ENCODE measurements at places on chromosomes 16 and 17.
A peak's percentile ranks its signal among the peaks of the same experiment; 100 is the strongest.

DNA sequence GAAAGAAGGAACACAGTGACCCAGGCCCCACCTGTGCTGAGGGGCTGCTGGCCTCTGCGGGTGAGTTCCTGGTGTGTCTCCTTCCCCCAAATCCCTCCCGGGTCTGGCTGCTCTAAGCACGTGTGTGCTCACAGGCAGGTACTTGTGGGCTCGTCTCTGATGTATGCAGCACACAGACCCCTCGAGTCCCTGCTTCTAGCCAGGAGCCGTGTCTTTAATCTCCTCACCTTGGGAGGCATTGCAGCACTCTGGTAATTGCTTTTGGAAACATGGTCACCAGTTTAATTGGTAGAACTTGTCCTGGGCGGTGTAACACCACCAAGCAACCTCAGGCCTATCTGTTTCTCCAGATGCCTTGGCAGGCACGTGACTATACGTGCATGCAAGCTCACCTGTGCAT lies 8.8 kb upstream of the RPL38 start:
- no peak for DNase-seq

GRCh38 chr17:78717431-78717980 lies 64.6 kb downstream of the CYTH1 start:
- no peak for DNase-seq

DNA sequence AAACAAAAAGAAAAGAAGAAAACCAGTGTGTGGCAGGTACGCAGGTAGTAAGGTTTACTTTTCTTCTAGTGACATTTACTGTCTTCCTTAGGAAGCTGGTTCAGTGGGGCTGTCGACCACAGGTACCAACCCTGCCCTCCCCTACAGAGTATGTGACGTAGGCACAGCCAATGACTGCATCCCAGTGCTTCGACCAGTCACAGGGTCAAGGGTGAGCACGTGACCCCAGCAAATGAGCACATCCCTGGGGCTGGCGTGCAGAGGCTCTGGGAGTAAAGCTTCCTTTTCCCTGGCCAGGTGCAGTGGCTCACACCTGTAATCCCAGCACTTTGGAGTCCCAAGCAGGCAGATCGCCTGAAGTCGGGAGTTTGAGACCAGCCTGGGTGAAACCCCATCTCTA lies 38.9 kb upstream of the PLCG2 start:
- DNase-seq, result no peak

GRCh38 chr17:17018021-17018441 lies 24.2 kb upstream of the MPRIP start:
- DNase-seq, result no peak

DNA sequence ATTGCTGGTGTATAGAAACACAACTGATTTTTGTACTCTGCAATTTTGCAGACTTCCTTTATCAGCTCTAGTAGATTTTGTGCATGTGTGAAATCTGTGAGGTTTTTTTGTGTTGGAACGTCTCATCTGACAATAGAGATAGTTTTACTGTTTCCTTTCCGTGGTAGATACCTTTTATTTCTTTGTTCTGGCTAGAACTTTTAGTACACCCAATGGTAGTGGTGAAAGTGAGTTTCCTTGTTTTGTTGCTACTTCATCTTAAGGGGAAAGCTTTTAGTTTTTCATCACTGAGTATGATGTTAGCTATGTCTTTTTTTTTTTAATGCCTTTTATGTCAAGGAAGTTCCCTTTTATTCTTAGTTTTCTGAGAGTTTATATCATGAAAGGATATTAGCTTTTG lies 118.1 kb downstream of the OR1D5 start:
- no peak for DNase-seq

DNA sequence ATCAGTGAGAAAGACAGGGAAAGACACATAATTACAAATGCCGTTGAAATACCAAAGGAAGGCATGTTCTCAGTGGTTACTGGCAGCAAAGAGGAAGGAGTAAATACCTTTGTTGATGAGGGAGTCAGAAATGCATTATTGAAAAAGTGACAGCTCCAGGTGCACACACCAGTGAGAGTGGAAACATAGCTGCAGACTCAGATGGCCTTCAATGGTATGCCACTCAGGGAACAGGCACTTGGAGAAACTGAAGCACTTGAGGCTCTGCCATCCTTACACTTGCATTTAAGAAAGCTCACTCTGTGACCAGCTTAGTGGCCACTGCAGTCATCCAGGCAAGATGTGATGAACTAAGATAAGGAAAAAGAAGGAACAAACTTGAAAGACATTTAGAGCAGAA lies 29.9 kb downstream of the NOG start:
- DNase-seq, result no peak

DNA sequence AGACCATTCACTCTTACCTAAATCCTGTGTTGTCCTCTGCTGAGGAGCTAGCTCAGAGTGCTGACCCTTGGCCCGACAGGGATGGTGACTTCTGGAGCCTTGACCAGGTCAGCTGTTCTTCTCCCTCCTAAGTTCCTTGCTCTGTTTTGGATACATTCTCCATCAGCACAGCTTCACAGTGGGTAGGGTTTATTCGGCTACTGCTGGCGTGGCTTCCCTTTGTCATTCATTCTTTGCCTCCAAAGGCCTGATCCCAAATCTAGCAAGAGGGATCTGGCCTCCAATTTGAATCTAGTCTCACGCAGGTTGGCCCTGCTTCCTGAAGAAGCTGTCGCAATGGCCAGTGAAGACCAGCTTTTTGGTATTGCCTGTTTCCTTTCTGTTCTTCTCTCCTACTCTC lies 116.6 kb downstream of the SHISA9 start:
- DNase-seq, result no peak

DNA sequence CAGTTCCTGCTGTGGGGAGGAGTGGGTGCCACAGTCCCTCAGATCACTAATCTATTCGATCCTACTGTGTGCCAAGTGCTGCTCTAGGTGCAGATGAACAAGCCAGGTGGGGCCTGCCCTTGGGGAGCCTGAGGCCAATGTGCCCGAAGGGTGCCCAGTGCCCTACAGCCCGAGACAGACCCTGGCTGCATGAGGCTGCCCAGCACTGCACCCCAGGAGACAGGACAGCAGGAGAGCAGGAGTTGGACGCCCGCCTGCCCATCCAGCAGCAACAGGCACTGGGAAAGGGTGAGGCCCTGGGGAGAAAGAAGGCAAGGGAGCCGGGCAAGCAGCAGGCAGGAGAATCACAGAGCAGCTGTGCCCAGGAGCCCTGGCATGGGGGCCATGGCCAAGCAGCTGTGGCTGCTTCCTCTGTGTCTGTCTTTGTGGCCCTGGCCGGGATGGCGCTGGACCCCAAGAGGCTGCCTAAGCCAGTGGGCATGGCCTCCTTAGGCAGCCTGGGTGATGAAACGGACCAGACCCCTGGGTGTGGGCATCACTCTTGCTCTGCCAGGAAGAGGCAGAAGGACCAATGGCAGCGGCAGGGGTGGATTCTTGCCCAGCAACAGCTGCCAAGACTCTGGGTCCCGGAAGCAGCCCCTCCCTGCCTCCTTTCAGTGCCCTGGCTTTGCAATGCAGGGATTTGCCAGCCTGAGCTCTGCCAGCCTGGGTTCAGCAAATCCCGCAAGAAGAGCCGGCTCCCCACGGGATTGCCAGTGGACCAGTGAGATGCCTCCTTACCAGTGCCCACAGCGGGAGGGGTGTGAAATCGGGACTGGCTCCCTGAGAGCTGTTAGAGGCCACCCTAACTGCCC lies 179.6 kb upstream of the TNRC6C start:
- DNase-seq, result no peak

GRCh38 chr17:74643826-74644225 lies 20.3 kb upstream of the CD300E start:
- DNase-seq, result no peak

- DNase-seq, result no peak
These were observed 4.0 kb downstream of the VAT1 start for GRCh38 chr17:43018008-43018853.

DNA sequence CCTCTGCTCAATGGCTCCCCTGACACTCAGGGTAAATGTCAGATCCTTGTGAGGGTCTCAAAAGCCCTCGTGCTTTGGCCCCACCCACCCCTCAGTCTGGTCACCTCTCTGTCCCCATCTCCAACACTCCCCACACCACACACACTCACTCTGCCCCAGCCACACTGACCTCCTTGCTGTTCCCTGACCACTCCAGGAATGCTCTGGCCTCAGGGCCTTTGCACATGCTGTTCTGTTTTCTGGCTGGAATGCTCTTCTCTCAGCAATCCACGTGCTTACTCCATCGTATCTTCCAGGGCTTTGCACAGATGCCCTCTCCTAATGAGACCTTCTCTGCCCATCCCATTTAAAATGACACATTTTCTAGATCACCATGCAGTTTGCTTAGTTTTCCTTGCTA lies 28.2 kb downstream of the GAS7 start:
- DNase-seq, result no peak

GRCh38 chr16:85193115-85193493 lies 80.8 kb upstream of the CIBAR2 start:
- DNase-seq, result no peak

- DNase-seq, result no peak
These were observed 9.5 kb downstream of the SLC6A4 start for GRCh38 chr17:30225919-30226553.

GRCh38 chr17:28724500-28725165 lies 1.4 kb downstream of the TLCD1 start:
- DNase-seq, result no peak

DNA sequence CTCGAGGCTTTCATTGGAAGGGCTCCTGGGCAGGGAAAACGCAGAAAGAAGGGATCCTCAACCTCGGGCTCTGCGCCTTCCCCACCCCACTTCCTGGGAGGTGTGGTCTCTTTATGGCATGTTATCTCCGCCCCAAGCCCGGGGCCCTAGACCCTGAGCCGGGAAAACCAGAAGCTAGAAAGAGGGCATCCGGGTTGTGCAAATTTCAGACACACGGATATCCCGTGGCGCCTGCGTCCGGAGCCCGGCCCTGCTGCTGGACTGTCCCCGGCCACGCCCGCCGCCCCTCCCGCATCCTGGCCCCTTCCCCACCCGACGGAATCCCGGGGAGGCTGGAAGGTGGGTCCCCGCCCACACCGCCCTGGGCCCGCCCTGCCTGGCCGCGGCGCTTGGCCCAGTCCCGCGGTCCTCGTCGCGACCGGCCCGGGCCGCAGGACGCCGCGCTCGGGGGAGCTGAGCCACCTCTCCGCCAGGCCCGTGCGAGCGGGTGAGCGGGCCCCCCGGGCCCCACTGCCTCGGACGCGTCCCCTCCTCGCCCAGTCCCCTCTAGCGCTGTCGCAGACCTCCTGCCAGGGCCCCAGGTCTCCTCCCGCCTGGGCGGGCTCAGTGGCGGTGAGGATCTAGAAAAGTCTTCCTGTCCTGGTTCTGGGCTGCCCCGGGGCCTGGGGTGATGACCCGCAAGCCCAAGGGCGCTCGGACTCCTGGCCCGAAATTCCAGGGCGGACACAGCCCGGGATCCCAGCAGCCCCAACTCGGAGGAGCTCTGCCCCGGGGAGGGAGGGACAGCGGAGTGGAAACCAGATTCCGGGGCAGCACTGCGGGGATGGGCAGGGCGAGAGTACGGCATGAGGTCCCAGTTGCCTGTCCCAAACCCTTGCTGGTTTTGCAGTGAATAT lies at the start of gene SLC16A5:
TSS of gene SLC16A5 (plus strand) at position 397 of the 896 bp plus-strand sequence. CDS start 5,683 bp downstream, outside the sequence.
- DNase-seq, result no peak

GRCh38 chr17:42456223-42457106 lies 2.2 kb upstream of the ATP6V0A1 start:
- no peak for DNase-seq

DNA sequence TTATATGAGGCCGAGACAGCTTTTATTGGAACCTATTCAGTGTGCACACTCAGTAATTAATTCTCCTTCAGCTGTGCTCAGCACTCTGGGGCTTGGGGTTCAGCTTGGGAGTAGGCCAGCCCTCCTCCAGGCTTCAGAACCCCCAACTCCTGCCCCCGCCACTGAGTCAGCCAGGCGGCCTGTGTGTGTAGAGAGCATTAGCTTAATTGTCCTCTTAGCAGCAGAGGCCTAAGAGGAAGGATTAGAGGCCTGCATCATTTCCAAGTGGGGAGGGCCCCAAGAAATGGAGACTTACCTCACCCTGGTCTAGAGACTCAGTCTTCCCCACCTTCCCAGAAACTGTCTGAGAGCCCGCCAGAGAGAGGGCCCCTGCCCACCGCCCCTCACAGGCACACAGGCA lies 772 bp downstream of the PRSS53 start:
- no peak for DNase-seq

GRCh38 chr17:27760069-27760885 lies 40.1 kb downstream of the NOS2 start:
- DNase-seq, result peak; percentile 53

DNA sequence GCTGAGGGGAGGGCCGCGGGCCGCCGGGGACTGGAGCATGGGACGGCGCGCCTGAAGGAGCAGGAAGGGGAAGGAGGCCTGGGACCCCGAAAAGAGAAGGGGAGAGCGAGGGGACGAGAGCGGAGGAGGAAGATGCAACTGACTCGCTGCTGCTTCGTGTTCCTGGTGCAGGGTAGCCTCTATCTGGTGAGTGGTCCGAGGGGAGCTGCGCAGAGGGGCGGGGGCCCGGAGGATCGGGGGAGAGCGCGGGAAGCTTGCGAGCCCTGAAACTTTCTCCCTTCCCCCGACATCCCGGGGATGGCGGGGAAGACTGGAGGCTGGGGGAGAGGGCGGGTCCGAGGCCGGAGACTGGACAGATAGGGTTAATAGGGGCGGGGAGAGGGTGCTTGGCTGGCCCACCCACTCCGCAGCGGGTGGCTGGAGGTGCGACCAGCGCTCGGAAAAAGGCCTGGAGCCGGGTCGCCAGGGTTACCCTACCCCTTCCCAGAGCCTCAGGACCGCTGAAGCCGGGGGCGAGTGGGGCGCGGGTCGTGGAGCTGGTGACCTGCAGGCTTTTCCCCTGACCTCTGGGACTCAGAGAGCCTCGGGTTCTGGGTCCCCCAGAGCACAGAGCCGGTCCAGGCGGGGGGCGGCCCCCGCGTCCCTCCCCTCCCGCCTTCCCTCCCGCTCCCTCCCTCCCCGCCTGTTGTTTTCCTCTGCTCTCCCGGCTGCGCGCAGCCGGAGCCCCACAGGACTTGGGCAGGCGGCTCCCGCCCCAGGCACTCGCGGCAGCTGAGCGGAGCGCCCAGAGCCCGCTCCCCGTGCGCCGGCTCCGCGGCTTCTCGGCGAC lies 631 bp downstream of the NXPH3 start:
- no peak for DNase-seq

- peak; percentile 38 for DNase-seq
These were observed 33.3 kb downstream of the CDRT15 start for GRCh38 chr17:14203388-14203787.

DNA sequence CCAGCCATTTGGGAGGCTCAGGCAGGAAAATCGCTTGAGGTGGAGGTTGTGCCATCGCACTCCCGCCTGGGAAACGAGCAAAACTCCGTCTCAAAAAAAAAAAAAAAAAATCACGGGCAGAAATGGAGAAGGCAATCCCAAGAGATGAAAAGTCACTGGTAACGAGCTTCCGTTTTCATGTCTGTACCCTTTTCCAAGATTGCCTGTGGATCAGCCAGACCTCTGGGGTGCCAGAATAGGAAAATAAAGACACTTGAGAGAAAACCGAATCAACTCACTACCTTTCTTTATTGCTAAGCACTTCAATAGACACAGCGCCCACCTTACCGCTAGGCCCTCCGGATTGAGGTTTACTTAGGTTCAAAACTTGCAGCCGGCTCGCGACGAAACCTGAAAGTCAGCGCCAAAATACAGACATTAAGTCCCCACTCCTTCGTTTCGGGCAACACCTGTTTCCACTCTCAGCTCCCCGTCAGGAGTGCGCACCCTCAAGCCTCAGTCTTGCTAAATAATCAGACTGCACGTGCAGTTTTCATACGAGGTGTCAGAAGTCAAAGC lies 970 bp upstream of the TRAF7 start:
- DNase-seq, result no peak

GRCh38 chr16:54282202-54282927 lies 4.2 kb downstream of the IRX3 start:
- DNase-seq, result no peak

- DNase-seq, result no peak
These were observed 16.1 kb upstream of the MTSS2 start for GRCh38 chr16:70701998-70702397.

GRCh38 chr17:35898283-35899070 lies 18.3 kb upstream of the CCL5 start:
- DNase-seq, result no peak

Measured in stimulated activated CD4-positive, alpha-beta T cell treated with anti-CD3 and anti-CD28 coated beads, Interleukin-4, amount 100 ng/mL, for 4 hours (primary cell).